OCI-LY7 (cell line): ENCODE measurements at places on chromosomes 5 and 9. TPM values are rescaled to one million over a fixed set of nuclear protein-coding genes. Genes with fewer than 3 reads are reported as not detected.

DNA sequence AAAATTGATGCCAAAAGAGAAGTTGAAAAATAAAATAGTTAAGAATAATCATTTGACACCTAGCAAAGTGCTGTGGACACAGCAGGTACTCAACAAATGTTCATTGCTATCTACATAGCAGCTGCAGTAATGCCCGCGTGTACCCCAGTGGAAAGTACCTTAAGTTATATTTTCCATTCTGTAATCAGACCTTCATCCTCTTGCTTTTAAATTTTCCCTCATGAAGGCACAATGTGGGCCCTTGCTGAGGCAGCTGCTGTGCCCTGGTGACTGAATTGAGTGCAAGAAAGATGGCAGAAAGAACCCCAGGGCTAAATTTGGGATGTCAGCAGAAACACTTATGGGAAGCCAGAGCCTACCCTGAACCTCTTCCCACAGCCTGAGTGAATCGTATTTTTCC, 65.9 kb downstream of the CYFIP2 start:
- DNase-seq = no peak

- peak; percentile 13 for DNase-seq
These were observed 578 bp upstream of the PSAT1 start for GRCh38 chr9:78296201-78296892.

DNA sequence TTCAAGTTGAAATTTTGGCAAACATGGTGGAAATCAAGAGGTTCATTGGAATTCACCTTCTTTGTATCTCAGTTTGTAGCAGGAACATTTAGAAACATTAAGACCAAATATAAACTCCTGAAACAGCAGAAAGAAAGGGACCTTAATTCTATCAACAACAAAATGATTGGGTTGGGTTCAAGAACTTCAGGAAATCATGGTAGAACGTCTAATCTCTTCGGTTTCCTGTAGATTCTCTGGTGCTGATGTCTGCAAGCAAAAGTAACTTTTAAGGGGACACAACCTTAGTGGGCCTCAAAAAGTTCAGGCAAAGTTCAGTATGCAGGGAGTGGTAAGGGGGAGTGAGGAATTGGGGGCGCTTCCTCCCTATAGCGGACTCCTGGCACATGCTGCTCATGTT, 3.4 kb downstream of the IL33 start:
- DNase-seq = no peak

DNA sequence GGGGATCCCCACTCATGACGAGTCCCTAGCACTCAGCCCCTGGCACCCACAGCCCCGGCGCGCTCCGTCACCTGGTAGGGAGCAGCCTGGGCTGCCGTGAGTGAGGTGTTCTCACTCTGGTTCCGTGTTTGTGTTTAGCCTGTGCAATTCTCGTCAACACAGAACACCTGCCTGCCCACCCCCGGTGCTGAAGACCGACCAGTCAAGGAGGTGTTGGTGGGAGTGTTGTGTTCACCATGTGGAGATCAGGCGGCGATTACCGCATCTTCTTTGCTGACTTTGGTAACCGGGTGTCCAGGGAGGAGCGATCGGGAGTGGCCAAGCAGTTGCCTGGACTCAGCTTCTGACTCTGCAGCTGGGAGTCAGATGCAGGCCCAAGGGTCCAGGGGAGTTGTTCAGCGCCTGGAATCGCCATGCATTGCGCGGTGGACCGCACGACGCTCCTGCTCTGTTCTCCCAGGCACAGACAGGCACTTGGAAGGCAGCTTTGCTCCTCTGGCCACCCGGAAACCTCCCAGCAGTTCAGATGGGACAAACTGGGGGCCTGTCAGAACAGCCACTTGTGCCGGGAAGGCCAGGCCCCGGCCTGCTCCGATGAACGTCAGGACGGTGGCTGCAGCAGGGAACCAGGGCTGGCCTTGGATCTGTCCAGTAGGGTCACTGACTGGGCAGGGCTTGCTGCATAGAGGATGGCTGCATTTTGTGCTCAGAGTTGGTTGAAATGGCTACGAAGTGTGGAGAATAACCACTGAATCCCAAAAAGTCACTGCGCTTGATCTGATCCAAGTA, 28.2 kb downstream of the EXOC3 start:
- DNase-seq = no peak

DNA sequence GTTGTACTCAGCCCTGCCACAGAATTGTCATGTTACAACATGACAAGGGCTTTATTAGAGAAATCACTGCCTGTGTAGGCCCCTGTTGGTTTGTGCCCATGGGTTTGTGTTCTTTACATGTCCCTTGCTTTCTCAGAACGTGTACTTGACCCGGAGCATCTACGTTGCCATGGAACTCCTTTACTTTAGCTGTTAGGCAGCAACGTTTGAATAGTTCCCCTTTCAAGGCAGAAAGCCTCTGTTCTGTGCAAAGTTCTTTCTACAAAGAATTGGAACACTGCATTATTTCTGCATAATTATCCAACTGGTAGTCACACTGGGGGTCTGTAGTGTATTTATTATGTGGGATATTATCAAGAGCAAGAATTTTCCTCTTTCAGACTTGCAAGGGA, 51.1 kb downstream of the FBXL7 start:
- no peak for DNase-seq

DNA sequence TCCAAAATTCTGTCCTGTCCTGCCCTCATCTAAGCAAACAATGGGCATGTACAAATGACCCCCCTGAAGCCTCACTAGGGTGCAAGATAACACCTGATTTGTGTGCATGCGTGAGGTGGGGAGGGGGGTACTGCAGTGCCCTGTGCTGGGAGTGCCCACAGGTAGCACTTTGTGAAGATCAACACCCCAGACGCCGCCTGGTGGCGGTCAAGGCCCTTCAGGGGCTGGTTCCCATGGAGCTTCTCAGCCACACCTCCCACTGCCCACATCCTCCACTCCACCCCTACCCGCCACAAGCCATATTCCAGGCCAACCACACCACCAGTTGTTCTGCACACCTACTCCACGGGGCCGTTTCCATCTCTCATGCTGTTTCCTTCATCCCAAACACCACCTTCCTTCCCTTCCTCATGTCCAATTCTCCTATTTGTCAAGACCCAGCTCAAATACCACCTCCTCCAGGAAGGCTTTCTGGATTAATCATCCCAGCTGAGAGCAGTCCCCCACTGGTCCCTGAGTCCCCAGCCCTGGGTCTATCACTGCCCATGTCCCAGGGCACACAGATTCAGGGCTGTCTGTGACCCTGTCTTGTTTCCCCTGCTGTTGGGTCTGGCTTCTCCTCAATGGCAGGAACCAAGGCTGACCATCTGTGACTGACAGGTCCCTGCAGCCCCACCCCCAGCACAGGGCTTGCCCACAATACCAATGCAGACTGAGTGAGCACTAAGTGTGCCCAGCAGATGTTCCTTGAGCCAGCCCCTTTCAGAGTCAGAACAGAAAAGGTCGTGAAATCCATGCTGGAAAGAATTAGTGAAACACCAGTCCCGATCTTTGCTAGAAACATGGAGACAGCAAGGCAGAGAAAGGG, 178.4 kb downstream of the PAX5 start:
- peak; percentile 71 for DNase-seq

- peak; percentile 9 for DNase-seq
These were observed 66.3 kb downstream of the RGMB start for GRCh38 chr5:98839469-98840383.

GRCh38 chr5:177109810-177110209, 23.1 kb downstream of the FGFR4 start:
- no peak for DNase-seq

DNA sequence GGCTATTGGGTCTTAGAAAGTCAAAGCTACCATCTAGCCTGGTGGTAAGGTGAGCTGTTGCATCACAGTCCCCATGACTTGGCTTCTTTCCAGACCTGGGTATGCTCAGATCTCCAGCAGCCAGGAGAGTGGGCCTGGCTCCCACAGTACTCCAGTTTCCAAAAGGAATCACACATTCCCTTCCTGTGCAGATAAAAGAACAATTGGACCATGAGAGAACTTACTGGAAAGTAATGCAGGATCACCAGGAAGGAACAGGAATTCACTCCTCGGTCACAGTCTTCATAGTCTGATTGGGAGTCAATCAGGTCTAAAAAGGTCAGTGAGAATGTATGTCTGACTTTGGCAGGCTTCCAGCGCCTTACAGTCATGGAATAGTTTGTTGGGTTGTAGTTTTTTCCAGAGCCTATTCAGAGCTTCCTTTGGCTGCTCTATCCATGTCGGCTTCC, 47.8 kb upstream of the CD180 start:
- no peak for DNase-seq

DNA sequence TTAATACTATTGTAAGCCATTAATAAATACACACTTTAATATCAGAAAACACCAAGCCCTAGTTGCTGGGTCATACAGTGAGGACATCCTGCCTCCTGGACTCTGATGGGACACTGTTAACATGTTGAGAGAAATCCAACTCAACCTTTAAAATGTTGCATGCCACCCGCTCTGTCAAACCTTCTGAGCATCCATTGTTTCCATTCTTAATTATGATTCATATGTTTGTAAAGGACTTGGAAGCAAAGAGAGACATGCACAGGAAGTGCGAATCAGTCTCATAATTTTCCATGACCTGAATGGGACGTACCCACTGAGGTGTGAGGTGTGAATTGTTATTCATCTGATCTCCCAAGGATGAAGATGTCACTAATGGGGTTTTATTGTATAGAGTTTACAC, 186.4 kb downstream of the CAAP1 start:
- DNase-seq = no peak

- no peak for DNase-seq
These were observed 23.1 kb upstream of the QSOX2 start for GRCh38 chr9:136268735-136269134.

GRCh38 chr5:171420431-171421241, 1.2 kb downstream of the FGF18 start:
- no peak for DNase-seq

- no peak for DNase-seq
These were observed 71.4 kb downstream of the TLR4 start for GRCh38 chr9:117775591-117775990.

DNA sequence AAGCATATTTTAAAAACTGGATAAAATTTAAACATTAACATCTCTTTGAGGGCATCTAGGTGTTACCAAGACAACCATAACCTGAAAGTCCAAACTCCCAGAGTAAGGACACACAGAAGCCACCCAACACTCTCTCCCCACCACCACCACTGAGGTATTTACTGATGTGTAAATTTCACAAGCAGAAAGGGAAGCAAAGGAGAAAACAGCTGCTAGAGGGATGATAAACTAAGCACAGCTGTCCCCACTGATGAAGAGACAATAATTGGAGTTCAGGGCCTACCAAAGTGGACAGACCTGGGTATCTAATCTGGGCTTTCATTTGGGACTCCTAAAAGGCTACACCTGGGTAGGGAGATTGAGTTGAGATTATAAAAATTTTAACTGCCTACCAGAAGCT, 63.6 kb downstream of the FRMD3 start:
- no peak for DNase-seq

DNA sequence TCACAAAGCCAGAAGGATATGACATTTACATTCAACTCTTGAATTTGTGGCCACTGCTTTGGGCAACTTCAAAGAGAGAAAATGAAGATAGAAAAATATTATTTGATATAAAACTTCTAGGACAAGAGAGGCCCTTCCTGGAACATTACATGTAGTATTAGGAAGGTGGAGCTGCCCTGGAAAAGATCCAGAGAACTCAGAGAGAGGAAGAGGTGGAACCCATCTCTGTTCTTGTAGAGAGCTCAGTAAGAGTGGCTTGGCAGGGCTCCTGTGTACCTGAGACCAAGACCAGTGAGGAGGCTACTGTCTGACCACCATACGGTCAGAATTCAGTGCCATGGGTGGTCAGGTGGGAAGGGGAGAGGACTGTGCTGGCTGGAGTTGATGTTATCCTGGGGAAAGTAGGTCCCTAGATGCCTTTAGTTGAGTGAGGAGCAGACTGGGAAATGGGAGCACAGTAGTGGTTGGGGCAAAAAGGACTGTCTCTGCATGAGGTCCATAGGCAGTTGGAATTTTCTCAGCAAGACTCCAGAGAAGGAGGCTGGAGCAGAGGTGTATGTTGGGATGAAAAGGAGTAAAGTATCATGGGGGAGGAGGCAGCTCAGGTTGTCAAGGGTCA, 7.6 kb downstream of the TGFBI start:
- no peak for DNase-seq

- DNase-seq = no peak
These were observed 81.6 kb downstream of the DAP start for GRCh38 chr5:10679336-10679988.

DNA sequence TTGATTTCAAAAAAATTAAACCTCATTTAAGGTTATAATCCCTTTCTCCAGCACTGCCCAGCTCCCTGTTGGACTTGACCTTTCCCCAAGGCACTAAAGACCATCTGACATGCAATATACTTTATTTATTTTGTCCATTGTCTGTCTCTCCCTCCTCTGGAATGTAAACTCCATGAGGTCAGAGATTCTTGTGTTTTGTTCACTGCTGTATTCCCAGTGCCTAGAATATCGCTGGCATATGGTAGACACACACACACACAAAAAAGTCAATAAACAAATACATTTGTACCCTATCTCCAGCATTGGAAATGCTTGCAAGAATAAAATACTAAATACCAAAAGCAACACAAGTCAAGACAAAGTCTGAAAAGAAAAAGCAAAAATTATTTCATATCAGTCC, 17.3 kb upstream of the ARSB start:
- DNase-seq = no peak

DNA sequence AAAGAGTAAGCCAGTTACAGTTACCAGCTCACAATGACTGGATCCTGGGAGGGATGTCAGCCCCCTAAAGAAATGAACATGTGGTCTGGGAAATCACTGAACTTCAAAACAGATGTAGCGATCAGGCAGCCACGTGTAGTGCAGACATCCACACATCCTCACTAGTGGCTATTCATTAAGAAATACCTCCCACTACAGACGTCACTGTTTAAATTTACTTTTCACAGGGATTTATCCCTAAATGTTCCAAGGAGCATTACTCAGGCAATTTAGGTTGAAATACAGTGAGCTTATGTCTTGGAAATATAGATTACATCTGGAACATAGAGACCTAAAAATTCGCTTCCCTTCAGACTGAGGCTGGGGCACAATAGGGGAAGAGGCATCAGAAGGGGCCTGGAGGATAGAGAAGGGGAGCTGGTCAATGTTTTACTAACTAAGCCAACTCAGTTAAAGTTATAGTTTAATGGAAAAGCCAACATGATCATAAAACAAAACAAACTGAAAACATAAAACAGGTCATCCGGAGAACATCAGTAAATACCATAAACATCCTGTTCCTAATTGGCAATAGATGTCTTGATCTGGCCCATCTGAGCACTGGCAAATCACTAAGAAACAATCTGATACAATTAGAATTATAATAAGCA, 92.3 kb downstream of the FANCC start:
- DNase-seq = no peak

The OCLN gene
- 1.1 and 1.4 TPM in 2 replicates for total RNA-seq

The TEX48 gene
- not detected in 2 replicates for total RNA-seq

The DENND4C gene
- total RNA-seq = 18.8 and 27.4 TPM in 2 replicates

The S1PR3 gene
- not detected in 2 replicates for total RNA-seq

The FCN2 gene
- not detected in 2 replicates for total RNA-seq

The CSF1R gene
- not detected in 2 replicates for total RNA-seq

The STPG3 gene
- 1.7 and 2.7 TPM in 2 replicates for total RNA-seq
